ENCODE measurements at places on chromosomes 4 and X. TPM values are rescaled to one million over a fixed set of nuclear protein-coding genes. Genes with fewer than 3 reads are reported as not detected.

- DNase-seq: no peak
Observed at GRCh38 chr4:17447675-17448298, 64.1 kb downstream of the QDPR start.

DNA sequence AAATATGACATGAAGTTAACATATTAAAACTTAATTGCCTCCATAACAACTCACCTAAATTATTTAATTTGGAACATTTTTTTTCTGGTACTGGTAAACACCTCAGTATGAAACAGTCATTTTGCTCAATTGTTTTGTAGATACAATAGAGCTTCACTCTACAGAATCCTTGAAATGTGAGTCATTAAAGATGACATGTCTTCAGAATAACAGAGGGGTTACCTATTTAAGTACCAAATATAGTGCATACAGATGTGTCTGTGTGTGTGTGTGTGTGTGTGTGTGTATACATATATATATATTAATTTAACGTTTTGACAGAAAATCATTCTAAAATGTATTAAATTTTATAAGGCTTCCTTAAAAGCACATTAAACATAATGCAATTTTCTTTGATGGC is 297.6 kb downstream of the INPP4B start:
- no peak for DNase-seq

The SRPX gene
- total RNA-seq: 14.5 TPM

DNA sequence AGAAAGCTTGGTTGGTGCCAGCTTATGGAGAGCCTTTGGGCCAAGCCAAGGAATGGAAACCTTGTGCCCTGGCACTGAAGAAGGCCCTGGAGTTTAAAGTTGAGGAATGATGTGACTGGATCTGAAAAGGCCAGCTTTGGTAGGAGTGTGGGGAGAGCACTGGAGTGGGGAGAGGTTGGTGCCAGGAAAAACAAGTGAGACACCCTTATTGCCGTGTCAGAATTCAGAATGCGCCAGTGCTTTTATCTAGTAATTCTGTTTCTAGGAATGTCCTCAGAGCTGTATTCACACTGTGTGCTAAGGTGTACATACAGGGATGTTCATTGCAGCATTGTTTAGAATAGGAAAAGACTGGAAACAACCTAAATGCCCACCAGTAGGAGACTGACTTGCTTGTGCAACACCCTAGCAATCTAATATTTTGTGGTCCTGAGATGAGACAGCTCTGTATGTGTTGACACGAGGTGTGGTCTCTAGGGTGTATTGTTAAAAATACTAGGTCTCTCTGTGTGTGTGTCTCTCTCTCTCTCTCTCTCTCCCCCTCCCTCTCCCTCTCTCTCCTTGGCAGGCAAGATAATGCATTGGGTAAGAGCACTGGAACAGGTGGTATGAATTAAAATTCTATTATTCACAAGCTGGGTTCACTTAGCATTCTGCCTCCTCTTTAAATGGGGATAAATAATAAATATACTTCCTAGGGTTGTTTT is 107.8 kb downstream of the GATB start:
- DNase-seq: no peak

The MAGEC2 gene
- total RNA-seq: not detected

DNA sequence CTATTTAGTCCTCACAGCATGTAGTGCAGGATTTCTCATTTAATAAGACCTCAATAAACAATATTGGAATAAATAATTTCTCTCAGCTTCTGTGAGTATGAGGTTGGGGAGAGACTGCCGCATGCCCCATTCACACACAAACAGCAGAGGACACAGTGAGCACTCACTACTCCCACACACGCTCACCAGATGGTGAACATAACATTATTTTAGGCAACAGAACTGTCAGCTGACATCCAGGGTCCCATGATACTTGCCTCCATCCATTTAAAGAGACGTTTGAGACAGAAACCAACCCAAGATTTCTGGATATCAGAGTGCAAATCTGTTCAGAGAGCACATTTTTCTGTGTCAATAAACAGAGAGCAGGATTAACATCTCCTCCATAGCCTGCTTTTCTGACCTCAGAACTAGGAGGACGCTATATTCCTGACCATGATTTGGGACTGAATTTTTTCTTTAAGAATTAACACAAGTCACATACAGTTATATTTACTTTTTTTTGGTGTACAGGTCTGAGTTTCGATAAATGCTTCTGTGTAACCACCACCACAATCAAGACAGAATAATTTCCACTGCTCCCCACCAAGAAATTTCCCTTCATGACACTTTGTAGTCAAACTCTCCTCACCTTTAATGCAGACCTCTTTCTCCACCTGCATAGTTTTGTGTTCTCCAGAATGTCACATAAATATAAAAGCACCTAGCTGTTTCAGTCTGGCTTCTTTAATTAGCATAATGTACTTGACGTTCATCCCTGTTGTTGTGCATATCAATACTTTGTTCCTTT is 16.7 kb downstream of the GPRIN3 start:
- no peak for DNase-seq

DNA sequence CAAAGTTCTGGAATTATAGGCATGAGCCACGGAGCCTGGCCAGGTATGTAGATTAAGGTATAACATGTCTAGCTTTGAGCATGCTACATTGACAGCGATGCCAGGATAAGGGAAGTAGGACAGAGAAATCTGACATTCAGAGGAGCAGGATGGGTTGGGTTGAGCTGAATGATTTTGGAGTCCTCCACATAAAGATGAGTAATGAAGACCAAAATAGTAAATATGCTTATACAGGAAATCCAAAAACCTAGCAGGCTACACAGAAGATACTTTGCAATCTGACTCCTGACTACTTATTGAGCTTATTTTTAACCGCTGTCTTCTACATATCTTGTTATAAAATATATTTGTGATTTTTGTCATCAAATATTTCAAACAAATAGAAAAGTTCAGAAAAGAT is 69.7 kb downstream of the PDGFC start:
- DNase-seq: no peak

DNA sequence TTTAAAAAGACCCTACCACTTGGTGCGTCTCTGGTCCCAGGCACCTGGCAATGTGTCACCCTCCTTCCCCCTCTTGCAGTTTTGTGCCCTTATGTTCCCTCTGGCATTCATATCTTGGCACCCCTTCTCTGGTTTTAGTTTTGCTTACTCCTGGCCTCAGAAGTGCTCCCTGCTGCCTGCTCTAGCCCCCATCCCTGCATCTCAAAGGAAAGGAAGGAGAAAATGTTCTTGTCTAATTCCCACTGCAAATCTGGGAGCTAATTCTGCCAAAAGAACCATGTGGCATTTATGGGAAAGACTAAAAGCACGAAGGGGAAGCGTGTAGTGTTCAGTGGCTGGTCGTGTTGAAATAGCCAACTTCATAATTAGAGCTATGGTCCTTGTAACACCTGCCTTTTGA is 340.1 kb upstream of the RPS6KA3 start:
- no peak for DNase-seq

- DNase-seq: no peak
Observed at GRCh38 chr4:30757357-30757756, 37.2 kb downstream of the PCDH7 start.

The DDX53 gene
- not detected for total RNA-seq

The TKTL2 gene
- not detected for total RNA-seq

DNA sequence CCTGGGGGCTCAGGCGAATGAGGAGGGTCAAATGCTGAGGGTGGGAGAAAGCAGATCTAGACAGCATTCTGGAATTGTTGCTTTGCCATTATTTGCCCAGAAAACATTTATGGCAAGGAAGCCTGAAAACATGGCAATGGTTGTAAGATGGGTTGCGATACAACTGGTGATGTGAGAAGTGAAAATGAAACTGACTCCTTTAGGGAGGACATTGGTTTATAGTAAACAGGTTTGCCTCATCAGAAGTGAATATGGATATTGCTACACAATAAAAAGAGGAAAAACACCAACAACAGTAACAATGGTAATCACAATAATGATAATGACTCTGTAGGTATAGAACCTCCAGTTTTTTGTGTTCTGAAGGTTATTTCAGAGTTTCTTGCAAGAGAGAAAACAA is 107.0 kb upstream of the TBC1D9 start:
- DNase-seq: no peak

DNA sequence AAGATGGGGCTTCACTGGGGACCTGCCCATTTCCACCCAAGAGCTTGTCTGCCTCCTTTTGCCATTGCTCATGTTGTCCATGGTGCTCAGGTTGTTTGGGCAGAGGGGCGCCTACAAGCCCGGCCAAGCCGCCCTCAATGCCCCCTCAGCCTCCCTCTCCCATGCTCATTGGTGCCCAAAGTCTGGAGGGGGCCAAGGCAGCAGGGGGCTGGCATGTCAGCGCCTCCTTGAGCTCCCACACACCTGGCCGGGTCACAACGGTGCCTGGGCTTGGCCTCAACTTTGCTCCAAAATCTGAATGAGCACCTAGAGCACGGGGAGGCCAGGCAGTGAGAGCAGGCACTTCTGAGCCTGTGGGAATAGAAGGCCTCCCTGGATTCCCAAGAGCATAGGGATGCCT is 1598.8 kb downstream of the PCDH7 start:
- no peak for DNase-seq

- DNase-seq: no peak
Observed at GRCh38 chr4:148017801-148018200, 285.9 kb downstream of the ARHGAP10 start.

- no peak for DNase-seq
Observed at GRCh38 chr4:184110452-184111224, 107.0 kb downstream of the ENPP6 start.

- DNase-seq: no peak
Observed at GRCh38 chr4:84870398-84871163, 95.9 kb downstream of the WDFY3 start.

DNA sequence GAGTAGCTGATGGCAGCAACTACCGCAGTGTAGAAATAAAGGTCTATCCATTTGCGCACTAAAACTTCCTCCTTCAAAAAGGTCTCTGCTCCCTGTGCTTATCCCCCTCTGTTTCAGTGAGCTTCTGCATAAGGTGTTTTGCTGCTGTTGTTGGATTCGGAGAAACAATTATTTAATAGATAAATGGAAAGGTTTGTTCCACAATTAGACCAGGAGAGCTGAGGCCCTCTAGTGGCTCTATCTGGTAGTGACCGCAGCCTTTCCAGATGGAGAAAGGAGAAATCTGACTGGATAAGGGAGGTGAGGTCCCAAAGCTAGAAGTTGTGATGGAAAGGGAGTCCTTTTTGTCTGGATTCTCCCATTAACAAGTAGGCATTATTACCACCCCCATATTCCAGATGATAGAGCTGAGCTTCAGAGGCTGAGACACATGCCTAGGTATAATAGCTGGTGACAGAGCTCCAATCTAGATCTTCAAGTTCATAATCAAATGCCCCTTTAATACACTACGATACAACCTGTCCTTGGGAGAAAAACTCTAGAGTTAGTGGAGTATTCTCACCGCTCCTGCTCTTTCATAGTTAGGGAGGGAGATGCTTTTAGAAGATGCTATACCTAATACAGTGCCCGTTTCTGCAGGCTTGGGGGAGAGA is 5.1 kb upstream of the GABRQ start:
- DNase-seq: peak; percentile 75

DNA sequence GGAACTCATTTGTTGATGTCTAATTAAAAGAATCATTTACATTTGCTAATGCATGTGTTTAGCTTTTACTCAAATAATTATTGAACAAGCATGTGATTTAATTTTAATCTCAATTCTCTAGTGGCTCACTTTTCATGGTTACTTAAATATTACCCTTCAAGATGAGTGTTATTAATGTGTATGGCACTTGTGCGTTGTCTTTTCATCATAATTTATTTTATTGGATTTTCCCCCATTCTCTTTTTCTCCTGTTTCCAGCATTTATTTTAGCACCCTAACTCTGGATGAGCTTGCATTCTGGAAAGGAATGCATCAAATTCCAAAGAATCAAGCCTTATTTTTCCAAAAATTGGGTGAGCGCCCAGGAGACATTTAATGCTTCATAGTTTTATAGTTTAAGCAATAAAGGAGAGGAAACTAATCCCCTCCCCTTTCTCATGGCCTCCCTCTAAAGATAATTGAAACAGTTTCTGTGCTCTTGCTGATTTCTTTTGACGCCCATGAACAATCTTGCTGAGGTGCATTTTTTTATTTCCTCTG is 191.1 kb upstream of the FAT4 start:
- no peak for DNase-seq

- no peak for DNase-seq
Observed at GRCh38 chr4:53786632-53787031, 195.3 kb upstream of the LNX1 start.

- DNase-seq: no peak
Observed at GRCh38 chr4:5933116-5933515, 40.2 kb upstream of the CRMP1 start.

GRCh38 chrX:143500751-143501150 is 16.5 kb downstream of the SPANXN3 start:
- no peak for DNase-seq

GRCh38 chrX:126695375-126695896 is 124.1 kb upstream of the PRR32 start:
- DNase-seq: no peak
